ENCODE measurements at places on chromosomes 3 and 15.

- H3K27ac ChIP-seq: no peak overlapping the region
- no peaks in the 10 kb centered on the region for H3K4me1 ChIP-seq
- peaks cover under 1% of the 10 kb centered on the region for H3K27me3 ChIP-seq
- H3K36me3 ChIP-seq: no peaks in the 10 kb centered on the region
Measured at GRCh38 chr15:29125382-29126207, 144.0 kb downstream of the NSMCE3 start.

GRCh38 chr3:171895291-171895690 lies 52.1 kb downstream of the TMEM212 start:
- no peak for DNase-seq
- no peaks in the 10 kb centered on the region for H3K36me3 ChIP-seq
- H3K4me1 ChIP-seq: peaks cover 12% of the 10 kb centered on the region
- H3K4me3 ChIP-seq: no peak overlapping the region

DNA sequence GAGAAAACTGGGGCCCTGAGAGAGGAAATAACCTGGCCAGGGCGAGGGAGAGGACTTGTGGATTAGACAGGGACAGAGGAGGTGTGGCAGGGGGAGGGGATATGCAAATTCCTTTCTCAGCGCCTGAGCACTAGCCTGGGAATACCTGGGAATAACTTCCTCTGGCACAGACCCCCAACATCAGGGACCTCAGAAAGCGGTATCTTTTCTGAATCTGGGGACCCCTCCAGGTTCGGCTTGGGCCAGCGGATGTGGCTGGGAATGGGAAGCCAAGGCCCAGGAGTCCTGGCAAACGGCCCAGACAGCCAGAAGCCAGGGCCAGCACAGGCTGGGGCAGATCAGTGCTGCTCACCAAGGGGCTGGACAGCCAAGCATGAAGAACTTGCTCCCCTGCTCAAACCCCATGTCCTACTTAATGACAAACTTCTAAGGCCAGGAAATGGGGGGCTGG lies 9.2 kb upstream of the ACSBG1 start:
- H3K4me3 ChIP-seq: no peak overlapping the region
- no peak overlapping the region for H3K27ac ChIP-seq
- H3K4me1 ChIP-seq: no peaks in the 10 kb centered on the region

DNA sequence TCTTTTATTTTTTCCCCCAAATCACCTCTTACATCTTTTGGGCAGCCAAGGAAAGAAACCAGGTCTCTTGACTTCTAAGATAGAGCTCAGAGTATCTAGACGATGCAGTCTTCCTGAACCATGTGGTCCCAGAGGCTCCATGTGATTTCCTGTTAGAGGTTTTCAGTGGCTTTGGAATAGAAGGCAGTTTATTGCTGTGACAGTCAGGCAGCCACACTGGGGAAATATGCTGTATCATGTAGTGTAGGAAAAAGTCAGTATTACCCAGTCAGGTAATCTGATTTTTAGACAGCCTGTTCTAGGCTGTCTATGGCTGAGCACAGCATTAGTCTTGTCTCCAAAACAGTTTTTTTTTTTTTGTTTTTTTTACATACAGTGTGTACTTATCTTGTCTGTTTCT lies 294.3 kb downstream of the THSD4 start:
- no peak for DNase-seq
- H3K4me3 ChIP-seq: no peak overlapping the region
- H3K4me1 ChIP-seq: no peaks in the 10 kb centered on the region
- no peak overlapping the region for H3K27ac ChIP-seq

- H3K27me3 ChIP-seq: no peaks in the 10 kb centered on the region
- H3K4me1 ChIP-seq: no peaks in the 10 kb centered on the region
- no peak overlapping the region for H3K4me3 ChIP-seq
- no peaks in the 10 kb centered on the region for H3K36me3 ChIP-seq
- no peak overlapping the region for H3K27ac ChIP-seq
Measured at GRCh38 chr3:116306720-116307119, 138.6 kb downstream of the LSAMP start.

- H3K36me3 ChIP-seq: peaks cover 40% of the 10 kb centered on the region
- H3K27me3 ChIP-seq: no peaks in the 10 kb centered on the region
- H3K4me1 ChIP-seq: peaks cover 42% of the 10 kb centered on the region
- peak; percentile 66 for DNase-seq
- H3K4me3 ChIP-seq: peak overlapping the region; percentile 60
Measured at GRCh38 chr3:128922804-128923459, 43.5 kb downstream of the ACAD9 start.

DNA sequence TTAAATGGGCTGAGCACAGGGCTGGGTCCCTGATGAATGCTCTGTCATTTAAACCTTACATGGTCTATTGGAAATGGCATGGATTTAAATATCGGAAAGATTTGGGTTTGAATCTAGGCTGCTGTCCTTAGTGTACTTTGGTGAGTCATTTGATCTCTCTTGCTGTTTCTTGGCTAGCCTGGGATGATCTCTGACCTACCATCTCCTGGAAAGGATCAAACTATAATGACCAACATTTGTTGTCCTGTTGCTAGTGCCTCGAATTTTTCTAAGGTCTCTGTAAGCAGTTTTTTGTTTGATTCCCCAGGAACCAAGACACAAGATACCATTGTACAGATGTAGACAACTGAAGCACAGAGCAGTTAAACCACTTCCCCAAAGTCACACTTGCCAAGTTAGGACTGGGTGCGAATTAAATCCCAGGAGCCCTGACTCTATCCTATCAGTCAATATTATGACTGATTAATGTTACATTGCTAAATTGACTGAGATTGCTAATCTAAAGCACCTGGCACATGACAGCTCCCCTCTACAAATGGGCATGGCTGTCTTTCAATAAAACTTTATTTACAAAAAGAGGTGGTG lies 244.9 kb upstream of the MCTP2 start:
- H3K27ac ChIP-seq: no peak overlapping the region
- peaks cover 2% of the 10 kb centered on the region for H3K27me3 ChIP-seq
- DNase-seq: no peak
- no peak overlapping the region for H3K4me3 ChIP-seq

DNA sequence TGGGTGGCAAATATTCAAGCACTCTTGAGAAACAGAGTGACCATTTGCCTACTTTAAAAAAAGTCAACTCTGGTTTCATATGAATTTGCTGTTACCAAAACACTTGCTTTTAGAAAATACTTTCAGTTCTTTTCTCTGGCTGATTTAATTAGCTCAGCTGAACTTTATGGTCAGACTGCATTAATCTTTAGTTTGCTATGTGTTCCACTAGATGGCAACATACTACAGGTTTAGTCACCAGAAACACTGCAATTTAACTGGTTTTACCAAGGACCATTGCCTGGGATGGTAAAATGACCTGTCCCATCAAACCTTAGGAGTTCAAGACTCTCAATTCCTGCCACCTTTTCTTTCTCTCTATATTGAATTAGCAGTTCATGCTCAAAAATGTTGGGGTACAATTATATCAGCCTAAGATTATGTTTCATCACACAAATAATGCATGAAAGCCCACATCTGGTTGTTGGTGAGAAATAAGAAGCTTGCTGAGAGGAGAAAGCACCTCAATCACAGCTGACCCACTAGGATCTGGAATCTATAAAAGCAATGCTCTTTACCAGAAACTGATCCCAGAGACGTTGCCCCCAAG lies 14.2 kb downstream of the EIF4E3 start:
- no peak overlapping the region for H3K27ac ChIP-seq
- DNase-seq: no peak
- H3K4me3 ChIP-seq: no peak overlapping the region
- H3K27me3 ChIP-seq: no peaks in the 10 kb centered on the region
- H3K36me3 ChIP-seq: no peaks in the 10 kb centered on the region

DNA sequence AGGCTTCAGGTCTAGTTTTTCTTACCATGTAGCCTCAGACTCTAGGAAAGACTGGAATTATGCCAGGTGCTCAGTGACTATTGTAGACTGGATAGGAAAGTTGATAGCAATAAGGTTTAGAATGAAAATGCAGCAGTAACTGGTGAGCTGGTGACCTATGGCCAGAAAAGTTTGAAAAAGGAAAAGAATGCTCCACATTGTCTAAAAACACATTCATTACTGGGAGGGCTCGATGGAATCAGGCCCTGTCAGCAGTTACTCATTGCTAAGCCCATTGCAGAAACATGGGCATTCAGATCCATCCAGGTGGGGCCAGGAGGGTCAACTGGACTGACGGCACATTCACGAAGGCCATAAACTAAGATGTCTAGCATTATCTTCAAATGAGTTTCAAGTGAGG lies 8.7 kb upstream of the MBNL1 start:
- peak overlapping the region; percentile 37 for H3K4me3 ChIP-seq
- DNase-seq: no peak
- peak overlapping the region; percentile 97 for H3K27ac ChIP-seq
- no peaks in the 10 kb centered on the region for H3K27me3 ChIP-seq
- peaks cover 2% of the 10 kb centered on the region for H3K36me3 ChIP-seq
- peaks cover 86% of the 10 kb centered on the region for H3K4me1 ChIP-seq

GRCh38 chr3:18097989-18098388 lies 327.1 kb downstream of the SATB1 start:
- H3K27me3 ChIP-seq: peaks cover 4% of the 10 kb centered on the region
- peaks cover 36% of the 10 kb centered on the region for H3K4me1 ChIP-seq
- H3K4me3 ChIP-seq: no peak overlapping the region
- H3K27ac ChIP-seq: no peak overlapping the region
- H3K36me3 ChIP-seq: peaks cover 9% of the 10 kb centered on the region

DNA sequence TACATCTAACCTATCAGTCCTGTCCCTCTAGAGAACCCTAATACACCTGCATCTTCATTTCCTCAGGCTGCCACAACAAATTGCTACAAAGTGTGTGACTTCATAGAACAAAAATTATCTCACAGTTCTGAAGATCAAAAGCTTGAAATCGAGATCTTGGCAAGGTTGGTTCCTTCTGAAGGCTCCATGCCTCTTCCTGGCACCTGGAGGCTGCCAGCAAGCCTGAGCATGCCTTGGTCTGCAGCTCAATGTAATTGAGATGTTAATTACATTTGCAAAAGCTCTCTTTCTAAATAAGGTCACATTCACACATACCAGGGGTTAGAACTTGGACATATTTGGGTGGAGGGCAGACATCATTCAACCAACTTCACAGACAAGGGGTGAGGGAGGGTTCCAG lies 86.4 kb upstream of the ABHD17C start:
- peaks cover 4% of the 10 kb centered on the region for H3K27me3 ChIP-seq
- H3K4me3 ChIP-seq: no peak overlapping the region
- H3K4me1 ChIP-seq: no peaks in the 10 kb centered on the region
- H3K27ac ChIP-seq: no peak overlapping the region
- no peak for DNase-seq

DNA sequence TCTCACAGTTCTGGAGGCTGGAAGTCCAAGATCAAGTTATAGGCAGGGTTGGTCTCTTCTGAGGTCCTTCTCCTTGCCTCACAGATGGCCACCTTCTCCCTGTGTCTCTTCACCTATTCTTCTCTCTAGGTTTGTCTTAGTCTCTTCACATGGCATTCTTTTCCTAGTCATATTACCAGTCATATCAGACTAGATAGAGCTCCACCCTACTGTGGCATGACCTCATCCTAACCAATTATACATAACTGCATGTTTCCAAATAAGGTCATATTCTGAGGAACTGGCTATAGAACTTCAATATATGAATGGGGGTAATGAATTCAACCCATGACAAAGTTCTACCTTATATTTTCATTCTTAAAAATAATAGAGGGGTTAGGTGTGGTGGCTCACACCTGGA lies 196.4 kb upstream of the UBE3A start:
- DNase-seq: no peak
- H3K4me1 ChIP-seq: no peaks in the 10 kb centered on the region
- H3K36me3 ChIP-seq: no peaks in the 10 kb centered on the region

DNA sequence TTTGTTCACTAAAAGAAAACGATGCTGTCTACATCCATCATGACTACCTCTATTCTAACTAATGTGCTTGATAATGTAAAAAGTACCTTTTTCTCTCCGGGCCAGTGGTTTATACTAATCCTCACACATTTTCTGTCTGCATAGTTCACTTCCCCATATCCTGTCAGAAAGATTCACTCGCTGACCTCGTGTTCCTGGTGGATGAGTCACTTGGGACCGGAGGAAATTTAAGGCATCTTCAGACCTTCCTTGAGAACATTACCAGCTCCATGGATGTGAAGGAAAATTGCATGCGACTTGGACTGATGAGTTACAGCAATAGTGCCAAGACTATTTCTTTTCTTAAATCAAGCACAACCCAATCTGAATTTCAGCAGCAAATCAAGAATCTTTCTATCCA lies 33.8 kb downstream of the COL6A5 start:
- no peak overlapping the region for H3K27ac ChIP-seq
- no peak overlapping the region for H3K4me3 ChIP-seq
- H3K27me3 ChIP-seq: peaks cover 6% of the 10 kb centered on the region
- no peaks in the 10 kb centered on the region for H3K36me3 ChIP-seq
